ENCODE measurements at places on chromosomes 1 and 21.

DNA sequence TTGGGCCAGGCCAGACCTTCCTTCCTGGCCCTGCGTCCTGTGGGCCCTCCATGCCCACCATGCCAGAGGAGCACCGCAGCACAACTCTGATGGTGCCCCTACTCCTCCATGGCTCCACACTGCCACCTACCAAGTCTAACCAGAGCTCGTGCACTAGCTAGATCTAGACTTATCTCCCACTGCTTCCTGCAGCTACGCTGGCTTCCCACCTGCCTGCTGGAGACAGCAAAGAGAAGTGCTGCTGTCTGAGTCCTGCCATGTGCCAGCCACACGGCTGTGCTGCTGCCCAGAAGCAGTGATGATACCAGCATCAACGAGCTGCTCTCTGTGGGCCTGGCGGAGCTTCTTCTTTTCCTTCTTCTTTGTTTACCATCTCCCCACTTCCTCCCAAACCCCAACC is 4.5 kb downstream of the GUCA2B start:
- no peak for DNase-seq

DNA sequence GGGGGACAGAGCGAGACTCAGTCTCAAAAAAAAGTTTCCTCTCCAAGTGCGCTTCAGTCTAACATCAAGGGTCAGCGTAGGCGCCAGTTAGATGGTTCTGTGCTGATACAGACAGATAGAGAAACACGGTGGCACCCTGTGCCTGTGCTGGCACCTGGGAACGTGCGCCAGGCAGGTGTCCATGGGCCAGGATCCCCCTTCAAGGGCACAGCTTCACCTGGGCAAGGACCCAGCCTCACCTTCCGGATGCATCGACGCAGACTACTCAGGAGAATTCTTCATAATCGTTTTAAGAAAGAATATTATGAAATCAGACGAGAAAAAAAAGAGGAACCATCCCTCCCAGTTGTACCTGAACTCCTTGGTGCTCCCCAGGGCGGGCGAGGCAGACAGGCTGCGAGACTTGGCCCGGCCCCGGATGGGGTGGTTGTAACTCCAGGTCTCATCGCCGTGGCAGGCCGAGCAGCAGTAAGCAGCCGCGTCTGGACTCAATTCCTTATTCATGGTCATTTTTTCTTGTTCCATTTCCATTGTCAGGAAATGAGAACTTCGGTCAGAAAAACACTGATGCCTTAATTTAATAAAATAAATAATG is 13.3 kb downstream of the NADK start:
- no peak for DNase-seq

GRCh38 chr1:206706806-206707366 is 22.2 kb downstream of the MAPKAPK2 start:
- no peak for DNase-seq

DNA sequence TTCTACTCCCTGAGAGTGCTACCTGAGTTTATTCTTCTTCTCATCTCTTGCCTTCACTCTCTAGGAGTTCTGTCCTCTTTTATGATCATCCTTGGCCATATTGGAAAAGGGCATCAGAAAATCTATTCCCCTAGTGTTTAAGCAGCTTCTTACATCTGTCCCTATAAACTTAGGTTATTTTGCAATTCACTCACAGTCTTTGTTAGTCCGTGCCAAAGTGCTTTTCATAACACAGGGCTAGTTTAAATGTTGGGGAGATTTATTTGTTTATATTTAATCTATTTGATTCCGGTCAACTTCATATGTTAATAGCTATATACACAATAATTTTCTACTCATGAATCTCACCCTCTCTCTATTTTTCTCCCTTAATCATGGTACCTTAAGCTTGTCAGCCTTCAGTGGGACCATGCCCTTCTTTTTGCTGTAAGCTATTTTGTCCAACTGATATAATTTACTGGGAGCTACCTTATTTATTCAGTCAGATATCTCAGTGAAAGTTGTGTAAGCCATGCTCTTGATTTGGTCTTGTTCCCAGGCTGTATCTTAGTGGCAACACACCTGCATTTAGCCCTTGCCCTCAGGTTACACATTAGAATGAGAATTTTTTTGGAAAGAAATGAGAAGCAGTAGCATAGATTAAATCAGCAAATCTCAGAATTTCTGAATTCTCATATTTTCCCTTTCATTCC is 106.3 kb upstream of the SMYD2 start:
- DNase-seq, result no peak

DNA sequence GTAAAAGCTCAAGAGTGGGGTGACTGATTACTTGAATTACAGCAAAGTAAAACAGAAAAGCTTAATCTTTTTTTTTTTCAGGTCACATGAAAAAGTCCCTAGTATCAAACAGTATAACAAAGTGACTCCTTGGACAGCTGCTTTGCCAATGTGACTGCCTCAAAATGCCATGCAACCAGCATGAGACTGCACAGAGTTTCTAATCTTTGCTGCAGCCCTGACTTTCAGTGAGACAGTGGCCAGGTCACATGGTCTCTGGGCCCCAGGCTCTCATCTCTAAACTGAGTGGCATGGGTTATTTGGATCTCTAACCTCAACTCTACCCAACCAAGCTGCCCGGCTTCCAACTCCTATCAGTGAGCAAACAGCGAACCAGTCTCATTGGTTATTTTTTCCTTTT is 169.0 kb downstream of the VAV3 start:
- DNase-seq, result no peak

DNA sequence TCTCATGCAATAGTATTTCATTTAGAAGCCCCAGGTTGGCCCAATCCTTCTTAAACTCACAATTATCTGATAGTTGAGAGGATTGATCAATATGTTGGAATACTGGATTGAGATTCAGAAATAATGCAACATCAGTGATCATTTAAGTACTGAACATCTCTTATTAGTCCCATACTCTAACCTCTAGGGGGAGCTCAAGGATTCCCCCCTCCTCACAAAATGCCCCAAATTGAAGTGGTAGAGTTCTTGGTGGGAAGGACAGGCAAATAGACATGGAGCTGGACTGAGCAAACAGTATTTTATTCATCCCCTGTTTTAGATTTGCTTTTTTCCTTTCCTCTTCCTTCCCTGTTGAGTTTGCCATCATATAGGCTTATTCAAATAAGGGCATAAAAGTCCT is 62.8 kb downstream of the NGF start:
- no peak for DNase-seq

DNA sequence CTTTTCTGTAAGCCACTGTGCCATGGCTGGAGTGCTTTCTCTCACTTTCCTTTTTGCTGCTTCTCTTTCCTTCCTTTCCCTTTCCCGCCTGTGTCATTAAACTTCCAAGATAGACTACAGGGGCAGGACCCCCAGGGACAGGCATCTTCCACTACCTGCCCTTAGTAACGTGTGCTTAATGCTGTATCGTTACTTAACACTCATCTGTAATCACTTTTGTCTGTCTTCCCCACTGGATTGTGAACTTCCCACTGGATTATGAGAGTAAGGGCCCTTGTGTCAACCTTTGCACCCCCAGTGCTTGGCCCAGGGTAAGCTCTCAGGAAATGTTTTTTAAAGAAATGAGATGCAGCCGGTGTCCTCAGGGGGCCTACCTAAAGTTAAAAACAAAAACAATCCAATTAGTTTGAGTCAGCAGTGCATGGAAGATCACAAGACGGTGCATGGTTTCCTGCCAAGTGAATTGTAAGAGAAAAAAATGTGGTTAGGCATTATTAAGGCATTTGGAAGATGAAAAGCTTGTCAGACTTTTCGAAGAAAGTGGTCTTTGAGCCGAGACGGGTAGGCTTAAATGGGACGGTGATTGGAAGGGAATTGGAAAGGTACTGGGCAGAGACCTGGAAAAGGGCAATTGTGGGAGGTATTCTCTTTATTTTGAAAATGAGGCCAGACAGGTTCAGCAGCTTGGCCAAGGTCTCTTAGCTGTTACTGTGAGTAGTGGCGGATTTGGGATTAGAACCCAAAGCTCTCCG is 958 bp downstream of the LYPLAL1 start:
- DNase-seq, result no peak
